Activated CD4-positive, alpha-beta T cell treated with anti-CD3 and anti-CD28 coated beads, Interleukin-2, Interleukin-4, amounts not matched to agents 100 ng/mL and 50 ng/mL, durations not matched to agents 16 hours and 8 hours (primary cell): ENCODE measurements at places on chromosomes 5 and 9.

DNA sequence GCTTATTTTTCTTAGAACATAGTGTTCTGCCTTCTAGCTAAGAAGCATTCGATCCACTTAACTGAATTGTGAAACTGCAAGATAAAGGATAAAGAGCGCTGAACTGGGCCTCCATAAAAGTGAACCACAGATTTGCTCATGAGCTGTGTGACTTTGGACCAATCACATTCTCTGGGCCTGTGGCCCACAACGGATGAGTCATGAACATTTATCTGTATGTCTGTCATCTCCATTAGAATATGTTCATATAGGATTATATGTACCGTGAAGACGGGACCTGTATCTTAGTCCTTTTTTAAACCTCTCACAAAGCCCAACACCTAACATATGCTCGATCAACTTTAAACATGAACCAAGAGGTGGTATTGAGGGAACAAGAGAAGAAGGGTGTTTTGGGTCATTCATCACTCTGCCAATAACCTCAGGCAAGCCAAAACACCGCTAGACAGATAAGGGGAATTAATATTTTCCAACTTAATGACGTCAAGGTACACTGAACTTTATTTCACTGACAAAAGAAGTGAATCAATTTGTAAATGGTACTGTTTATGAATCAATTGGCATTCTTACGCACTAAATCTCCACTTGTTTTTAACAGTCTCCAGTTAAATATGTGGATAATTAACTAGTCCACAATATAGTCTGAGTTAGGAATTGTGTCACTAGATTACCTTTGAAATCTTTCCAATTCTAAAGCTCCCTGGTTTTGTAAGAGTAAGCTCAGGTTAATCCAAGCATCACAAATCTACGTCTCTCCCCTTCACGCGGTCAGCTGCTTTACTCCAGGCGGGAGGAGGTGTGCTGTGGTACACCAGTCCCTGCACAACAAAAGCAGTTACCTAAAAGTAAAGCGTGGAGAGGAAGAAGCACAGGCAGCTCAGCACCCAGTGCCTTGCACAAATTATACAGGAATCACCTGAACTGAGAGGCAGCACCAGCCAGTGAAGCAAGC is 1.6 kb downstream of the TMEM245 start:
- peak; percentile 79 for DNase-seq

- no peak for DNase-seq
Measured at GRCh38 chr5:64693636-64694035, 3.3 kb downstream of the SHISAL2B start.

- no peak for DNase-seq
Measured at GRCh38 chr9:105069696-105070095, 141.7 kb upstream of the ABCA1 start.

GRCh38 chr5:119439140-119439631 is 13.1 kb upstream of the HSD17B4 start:
- no peak for DNase-seq

DNA sequence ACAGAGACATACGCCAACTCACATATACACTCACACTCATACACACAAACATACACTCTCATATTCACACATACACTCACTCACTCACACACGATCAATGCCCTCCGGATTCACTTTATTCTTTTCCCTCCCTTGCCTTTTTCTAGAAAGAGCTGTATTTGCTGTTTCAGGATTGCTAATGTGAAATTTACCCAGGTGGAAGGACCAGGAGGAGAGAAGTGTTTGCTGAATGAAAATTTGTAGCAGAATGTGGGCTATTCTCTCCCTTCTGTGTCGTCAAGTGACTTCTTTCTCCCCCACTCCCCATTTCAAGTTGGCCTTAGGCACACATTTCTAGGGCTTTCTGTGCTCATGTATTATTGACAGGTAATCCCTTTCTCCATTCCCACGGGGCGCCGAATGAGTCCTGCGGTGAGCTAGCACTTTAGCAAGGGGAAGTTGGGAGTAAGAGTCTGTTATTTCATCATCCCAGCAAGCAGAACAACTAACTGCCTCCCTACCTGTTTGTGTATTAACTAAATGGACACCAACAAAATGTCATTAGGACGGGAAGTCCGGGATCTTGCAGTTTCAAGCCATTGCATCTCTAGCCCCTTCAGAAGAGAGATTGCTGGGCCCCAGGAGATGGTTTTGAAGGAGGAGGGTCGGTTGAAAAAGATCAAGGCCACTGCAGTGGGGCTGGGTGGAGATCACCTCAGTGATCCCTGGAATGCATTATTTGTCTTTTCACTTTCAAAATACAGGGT is 97.1 kb upstream of the TAF11L2 start:
- DNase-seq = no peak

DNA sequence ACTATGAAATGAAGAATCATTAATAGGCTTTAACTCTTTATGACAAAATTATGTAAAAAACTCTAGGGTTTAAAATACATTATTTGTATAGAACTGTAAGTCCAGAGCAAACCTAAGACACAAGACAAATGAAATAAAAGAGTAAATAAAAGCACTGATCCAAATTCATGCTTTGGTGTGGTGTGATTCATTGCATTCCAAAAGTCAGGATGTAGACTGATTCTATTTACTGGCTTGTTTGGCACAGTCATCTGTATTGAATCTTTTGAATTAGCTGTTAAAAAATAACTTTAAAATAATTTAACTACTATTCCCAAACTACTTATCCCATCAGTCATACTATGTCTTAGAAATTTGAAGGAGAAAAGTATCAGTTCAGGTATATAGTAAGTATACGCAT is 31.1 kb downstream of the IL4 start:
- no peak for DNase-seq

GRCh38 chr5:168842571-168843205 is 263.5 kb upstream of the PANK3 start:
- no peak for DNase-seq

- DNase-seq = peak; percentile 25
Measured at GRCh38 chr5:141349917-141350619, at the start of gene PCDHGB1. TSS of gene PCDHGB1 (plus strand) at chr5:141350099. CDS start at chr5:141350261, 162 bp downstream.

DNA sequence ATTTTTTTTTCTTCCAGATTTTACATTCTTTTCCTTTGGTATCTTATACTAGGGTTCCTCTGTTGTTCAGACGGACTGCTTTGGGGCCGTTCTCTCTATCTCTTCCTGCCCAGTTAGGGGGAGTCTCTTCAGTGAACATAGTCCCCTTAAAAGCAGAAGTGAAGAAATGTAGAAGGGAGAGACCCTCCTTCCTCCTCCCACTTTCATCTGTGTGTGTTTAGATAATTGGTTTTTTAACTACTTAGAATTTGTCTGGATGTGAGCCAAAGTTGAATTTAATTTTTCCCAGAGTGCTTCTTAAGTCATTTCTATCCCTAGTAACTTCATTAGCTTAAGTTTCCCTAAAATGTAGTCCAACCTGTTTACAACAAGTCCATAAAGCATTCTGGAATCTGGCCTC is 167.5 kb downstream of the HACD4 start:
- no peak for DNase-seq

DNA sequence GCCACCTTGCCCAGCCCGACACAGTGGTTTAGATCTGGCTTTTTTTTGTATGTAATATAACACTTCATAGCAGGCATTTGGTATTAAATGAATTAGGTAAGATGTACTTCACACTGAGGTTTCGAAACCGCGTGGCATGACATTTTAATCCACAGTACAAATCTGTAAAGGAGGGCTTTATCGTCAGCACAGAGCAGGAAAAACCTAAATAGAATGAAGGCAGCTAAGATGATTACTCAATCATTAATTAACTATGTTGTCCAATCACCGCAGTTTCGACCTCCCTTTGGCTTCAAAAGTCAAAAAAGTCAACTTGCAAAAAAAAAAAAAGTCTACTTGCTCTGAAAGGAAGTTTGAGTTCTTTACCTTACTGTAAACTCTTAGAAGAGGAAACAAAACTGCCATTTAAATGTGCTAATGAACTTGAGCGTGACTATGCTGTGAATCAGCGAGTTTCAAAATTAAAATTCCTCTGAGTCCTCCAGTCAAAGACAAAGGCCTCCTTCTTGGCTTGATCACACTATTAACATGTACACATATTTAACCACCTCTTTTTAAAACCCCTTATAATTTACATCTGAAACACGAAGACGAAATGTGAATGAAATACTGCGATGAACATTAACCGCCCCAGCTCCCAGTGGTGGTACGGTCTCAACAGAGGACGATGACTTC is 698 bp upstream of the SEC24A start:
- peak; percentile 73 for DNase-seq

DNA sequence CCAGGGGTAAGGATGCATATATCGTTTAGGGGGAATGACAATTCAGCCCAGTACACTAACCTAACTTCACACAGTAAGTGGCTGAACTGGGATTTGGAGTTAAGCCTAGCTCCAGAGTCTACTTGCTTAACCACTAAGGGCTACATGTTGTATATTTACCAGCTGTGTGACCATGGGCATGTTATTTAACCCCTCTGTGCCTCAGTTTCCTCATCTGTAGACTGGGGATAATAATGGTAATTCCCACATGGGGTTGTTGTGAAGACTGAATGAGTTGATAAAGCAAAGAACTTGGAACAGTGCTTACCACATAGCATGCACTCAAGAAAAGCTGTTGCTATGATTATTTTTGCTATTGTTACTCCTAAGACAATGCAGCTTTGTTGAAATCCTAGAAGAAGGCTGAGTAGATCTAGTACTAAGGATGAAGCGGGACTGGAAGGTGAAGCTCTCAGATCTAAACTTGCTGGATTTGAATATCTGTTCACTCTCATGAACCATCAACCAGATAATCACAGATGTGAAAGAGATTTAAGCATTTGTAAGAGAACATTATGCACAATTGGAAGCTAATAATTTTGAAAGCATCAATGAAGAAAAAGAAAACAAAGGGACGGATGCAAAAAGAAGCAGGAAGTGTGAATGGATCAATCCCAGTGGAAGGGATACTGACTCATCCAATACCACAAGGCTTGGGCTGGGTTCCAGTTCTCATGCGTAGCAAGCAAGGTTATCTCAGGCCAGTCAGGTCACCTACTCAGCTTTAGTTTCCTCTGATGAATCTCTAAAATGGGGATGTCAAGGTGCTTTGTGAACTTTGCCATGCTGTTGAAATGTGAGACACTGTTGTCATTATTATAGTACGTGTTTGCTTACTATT is 78.5 kb upstream of the TBC1D2 start:
- DNase-seq = no peak
